ENCODE measurements at places on chromosomes 11 and 22.

DNA sequence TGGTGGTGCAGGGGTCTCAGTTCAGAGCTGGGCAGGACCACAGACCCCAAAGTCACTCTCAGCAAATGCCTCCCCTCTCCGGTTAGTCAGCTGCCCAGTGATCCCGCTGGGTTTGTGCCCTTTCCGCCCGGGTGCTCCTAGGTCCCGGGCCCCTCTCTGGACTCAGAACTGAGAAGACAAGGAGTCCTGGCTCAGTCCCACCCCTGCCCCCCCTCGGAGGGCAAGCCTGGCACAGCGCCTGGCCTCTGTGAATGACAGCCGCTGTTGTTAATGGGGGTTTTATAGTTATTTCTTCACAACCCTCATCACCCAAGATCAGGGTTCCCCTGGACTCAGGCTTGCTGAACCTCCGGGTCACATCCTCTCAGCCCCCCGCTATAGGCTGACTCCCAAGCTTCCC lies 47.6 kb downstream of the ELFN2 start:
- DNase-seq, result no peak

DNA sequence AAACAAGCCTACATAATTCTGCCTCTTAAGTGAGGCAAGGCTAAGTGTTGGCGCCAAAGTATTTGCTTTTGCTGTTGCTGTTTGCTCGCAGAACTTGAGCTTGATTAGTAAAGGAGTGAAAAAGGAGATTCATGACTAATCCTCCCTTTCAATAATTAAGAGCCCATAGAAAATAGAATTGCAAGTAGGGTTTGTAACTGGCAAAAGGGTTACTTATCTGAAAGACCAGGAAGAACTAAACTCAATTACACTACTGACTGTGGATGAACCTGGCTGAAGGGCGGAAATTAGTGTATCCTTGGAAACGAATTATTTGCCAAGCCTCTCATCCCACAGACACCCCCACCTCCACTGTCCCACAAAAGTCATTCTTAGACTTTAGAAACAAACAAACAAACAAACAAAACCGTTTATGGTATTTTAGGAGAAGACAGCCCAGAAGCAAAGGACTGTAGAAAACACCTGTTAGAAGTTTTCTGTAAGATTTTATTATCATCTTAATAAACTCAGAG lies 411 bp upstream of the EXPH5 start:
- no peak for DNase-seq

DNA sequence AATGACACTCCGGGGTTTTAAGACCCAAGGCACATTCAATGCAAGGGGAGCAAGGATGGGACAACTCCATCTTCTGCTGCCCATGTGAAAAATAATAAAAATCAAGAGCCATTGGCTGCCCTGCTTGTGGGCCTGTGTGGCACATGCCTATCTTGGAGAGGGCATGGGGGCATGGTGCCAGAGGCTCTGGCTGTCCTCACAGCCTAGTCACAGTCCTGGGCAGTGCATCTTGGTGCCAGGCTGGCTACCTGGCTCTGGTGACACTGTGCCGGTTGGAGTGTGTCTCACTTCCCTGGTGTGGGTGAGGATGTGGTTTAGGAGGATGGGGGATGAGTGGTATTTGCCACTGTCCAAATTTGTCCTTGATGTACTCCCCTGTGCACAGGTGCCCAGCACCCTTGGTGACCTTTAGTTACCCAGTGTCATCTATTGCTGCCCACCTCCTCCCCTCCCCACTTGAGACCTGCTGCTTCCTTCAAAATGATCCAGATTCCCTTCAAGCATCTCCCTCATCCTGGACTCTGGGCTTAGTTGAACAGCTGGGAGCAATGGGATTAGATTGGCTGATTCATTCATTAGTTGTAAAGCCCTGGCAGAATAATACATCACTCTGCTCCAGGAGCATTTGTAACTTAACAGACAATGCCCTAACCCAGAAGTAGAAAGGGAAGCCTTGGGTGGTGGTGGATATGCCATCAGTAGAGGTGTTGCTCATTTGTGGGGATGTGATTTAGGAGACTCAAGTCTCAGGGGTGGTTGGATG lies 4.6 kb downstream of the TMEM86A start:
- no peak for DNase-seq

DNA sequence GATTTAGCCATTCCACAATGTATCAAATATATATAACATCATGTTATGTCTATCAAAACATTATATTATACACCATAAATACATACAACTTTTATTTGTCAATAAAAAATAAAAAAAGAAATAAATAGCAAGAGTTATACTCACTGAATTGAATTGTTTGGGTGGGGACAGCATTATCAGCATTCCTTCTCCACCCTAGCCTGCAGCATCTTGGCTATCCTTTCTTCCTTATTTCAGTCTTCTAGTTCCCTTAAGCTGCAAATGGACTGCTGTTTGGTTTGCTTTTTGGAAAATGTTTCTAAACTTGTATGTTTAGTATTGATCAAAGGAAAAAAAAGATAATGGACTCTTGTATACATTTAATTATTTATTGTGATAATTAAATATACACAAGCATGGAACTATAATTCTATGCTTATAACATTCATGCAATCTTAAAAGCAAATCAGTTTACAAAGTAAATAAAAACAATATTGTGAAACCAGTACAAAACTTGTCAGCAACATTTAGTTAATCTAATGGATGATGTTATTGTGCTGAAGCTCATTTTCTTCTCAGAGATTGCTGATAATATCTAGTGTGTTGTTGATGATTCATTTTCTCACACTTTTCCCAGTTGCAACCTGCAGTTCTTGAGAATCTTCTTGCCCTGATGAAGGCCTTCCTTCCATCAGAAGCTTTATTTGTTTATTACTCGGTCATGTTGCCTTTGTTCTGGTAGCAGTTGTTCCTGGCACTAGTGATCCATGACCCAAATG lies 5.0 kb downstream of the ARHGAP42 start:
- DNase-seq, result no peak

DNA sequence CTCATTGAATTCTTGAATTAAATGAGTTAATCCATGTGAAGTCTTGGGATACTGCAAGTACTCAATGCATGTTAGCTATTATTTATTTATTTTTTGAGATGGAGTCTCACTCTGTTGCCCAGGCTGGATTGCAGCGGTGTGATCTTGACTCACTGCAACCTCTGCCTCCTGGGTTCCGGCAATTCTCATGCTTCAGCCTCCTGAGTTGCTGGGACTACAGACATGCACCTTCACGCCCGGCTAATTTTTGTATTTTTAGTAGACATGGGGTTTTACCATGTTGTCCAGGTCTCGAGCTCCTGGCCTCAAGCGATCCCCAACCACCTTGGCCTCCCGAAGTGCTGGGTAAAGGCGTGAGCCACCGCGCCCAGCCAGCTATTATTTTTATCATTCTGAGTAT lies 9.4 kb downstream of the MMP7 start:
- no peak for DNase-seq

- no peak for DNase-seq
Observed at GRCh38 chr11:45166604-45166897, 20.1 kb downstream of the PRDM11 start.
